ENCODE measurements at places on chromosomes 7 and 10.
A peak's percentile ranks its signal among the peaks of the same experiment; 100 is the strongest.

DNA sequence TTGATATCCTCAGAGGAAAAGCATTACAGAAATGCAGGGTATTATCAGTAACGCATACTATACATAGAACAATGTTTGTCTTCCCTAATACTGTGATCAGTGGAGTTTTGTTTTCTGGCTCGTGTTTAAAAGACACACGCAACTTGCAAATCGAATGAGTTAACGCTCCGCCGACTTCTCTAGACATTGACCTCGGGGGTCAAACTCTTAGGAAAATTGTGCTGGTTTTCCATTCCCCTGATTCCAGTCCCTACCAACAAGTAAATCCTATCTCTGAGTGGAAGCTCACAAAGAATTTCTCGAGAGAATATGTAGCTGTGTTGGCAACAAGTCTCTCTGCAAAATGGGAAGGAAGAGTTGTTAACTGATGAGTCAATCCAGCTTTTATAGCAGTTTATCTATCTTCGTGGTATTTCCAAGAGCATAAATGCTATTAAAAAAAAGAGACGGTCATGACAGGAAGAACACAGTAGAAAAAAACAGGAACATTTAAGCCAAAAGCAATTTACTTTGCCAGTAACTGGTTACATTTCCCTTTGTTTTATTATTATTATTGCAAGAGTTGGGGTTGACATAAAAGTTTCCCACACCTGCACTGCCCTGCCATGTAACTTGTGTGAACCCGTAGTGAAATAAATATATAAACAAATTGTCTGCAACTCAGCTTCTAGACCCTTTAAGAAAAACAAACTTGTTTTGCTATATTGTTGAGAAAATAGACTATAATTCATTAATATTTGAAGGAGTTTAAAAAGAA, 144.4 kb downstream of the ARID5B start:
- no peak for DNase-seq

DNA sequence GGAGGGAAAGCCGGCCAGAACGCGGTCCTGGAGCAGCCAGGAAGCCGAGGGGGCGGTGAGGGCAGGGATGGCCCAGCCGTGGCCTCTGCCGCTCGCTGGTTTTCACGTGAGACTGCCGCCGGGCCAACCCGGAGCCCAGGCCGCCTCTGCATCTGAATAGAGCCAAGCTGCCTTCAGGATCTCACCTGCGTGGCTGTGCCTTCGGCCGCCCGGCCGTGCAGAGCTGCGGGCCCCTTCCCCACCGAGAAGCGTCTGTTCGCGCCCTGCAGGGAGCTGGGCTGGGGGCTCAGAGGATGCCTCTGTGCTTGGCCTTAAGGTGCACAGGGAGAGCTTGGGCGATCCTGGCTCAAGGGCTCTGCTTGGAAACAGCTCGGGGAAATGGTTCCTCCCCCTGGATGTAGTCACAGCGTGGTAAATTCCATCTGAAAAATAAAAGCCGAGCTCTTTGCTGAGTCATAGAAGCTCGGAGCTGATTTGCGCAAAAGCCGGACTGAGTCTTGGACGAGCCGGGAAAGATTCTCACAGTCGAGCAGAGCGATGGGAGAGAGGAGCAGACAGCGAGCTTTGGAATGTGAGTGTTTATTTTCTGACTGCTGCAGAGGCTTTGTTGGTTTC, at the start of gene JAKMIP3:
TSS of gene JAKMIP3 (plus strand) at position 456 of the 615 bp plus-strand sequence. CDS start 38,863 bp downstream, outside the sequence.
- DNase-seq, result no peak

DNA sequence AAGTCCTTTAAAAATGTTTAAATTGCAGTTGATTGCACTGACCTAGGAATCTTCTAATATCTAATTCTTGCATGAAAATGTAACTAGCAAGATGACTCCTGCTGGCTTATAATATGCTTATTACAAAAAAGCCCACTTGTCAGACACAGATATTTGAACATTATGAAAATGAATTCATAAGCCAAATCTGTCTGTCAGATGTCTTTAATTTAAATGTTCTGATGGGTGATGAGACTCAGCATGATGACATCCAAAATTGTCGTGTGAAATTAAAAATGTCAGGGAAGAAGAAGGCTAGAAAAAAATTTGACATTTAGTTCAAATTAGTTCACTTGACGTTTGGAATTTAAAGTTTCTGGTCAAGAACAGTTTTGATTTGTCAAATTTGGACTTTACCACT, 277.8 kb downstream of the PHF14 start:
- no peak for DNase-seq

- no peak for DNase-seq
Measured at GRCh38 chr10:1575481-1576244, 161.7 kb downstream of the ADARB2 start.

GRCh38 chr7:37665352-37666022, 18.1 kb upstream of the GPR141 start:
- DNase-seq, result no peak

- no peak for DNase-seq
Measured at GRCh38 chr10:125781374-125781773, 5.8 kb upstream of the MMP21 start.

DNA sequence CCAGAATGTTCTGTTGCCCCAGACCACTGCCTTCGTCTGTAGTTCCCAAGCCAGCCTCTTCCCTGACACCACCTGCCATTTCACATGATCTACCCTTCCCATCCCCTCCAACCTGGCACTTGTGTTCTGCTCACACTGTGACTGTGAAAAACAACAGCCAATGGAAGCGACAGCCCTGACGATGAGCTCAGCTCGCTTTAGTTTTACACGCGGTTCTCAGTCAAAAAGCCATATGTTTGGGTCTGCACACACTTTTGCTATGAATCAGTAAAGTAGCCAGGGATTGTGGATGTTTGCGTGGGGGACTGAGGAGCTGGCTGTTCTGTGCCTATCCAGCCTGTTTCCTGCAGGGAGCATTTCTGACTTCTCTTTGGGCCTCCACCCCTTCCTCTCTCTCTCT, 282.7 kb downstream of the WDR11 start:
- DNase-seq, result no peak

GRCh38 chr7:4406288-4407058, 275.6 kb upstream of the FOXK1 start:
- DNase-seq, result no peak

DNA sequence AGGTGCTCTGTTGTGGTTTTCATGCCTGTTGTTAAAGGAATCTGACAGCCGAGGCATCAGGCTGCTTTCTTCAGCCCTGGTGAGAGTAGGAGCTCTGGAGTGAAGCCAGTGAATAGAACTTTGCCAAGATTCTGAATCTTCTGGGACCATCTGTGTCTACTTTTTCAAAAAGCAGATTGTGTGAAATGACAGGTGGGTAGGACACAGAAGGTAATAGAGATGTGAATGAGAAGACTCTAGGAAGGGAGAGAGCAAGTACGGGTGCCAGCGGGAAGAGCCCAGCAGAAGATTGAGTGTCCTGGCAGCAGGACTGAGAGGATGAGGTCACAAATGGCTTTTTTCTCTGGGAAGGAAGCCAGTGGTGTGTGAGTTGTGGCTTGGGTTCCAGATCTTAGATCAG, 429.2 kb downstream of the SDK1 start:
- no peak for DNase-seq

DNA sequence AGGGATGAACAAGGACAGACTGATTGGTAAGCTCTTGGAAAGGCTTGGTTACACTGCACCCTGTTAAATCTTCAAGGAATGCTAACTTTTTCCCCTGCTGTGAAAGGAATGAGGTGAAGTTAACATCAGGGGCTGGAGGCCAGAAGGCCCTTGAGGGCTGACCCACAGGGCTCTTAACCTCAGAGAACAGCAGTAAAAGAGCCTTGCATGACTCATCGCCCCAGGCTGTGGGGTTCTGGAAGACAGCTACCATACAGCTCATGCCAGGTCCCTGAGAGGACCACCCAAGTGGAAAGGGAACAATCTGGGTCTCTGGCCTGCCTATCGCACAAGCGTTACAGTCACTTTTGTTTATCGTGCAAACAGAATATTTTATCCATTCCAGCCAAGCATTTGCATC, 54.4 kb downstream of the CYP2C9 start:
- no peak for DNase-seq

GRCh38 chr10:27052656-27053055, 47.6 kb downstream of the ANKRD26 start:
- no peak for DNase-seq

- DNase-seq, result no peak
Measured at GRCh38 chr7:155578016-155578415, 31.7 kb upstream of the CNPY1 start.

DNA sequence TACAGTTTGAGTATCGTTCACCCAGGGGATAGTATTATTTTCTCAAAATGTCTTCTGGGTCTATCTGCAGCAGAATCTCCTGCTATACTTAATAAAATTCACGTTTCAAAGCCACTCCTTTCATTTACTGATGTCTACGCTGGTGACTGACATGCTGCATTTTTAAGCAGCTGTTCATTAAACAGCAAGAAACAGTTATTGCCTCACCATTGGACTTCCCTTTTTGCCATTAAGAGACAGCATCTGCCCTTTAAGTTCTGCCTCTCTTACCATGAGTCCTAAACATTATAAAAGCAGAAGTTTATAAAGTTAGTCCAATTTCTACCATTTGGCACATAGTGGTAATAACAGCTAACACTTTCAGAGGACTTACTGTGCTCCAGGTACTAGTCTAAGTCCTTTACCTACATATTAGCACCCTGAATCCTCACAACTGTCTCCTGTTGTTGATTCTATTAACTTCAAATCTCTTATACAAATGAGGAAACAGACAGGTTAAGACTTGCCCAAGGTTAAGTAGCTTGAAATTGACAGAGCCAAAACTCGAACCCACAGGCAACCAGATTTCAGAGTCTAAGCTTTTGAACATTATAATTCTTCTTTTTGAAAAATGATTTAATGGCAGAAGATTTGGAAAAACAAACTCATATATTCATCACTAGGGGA, 169.5 kb downstream of the SNX13 start:
- no peak for DNase-seq

GRCh38 chr10:73083221-73083620, 13.4 kb downstream of the P4HA1 start:
- DNase-seq, result no peak

- no peak for DNase-seq
Measured at GRCh38 chr10:11682267-11682683, 59.9 kb upstream of the ECHDC3 start.

- DNase-seq, result no peak
Measured at GRCh38 chr7:156956727-156957126, 7.2 kb downstream of the NOM1 start.

GRCh38 chr7:33650828-33651227, 254.5 kb upstream of the BMPER start:
- DNase-seq, result no peak

- no peak for DNase-seq
Measured at GRCh38 chr7:29853072-29853471, 46.8 kb downstream of the WIPF3 start.

GRCh38 chr10:114373631-114374030, 30.7 kb downstream of the AFAP1L2 start:
- no peak for DNase-seq

GRCh38 chr7:2042650-2043049, 190.1 kb downstream of the MAD1L1 start:
- no peak for DNase-seq

DNA sequence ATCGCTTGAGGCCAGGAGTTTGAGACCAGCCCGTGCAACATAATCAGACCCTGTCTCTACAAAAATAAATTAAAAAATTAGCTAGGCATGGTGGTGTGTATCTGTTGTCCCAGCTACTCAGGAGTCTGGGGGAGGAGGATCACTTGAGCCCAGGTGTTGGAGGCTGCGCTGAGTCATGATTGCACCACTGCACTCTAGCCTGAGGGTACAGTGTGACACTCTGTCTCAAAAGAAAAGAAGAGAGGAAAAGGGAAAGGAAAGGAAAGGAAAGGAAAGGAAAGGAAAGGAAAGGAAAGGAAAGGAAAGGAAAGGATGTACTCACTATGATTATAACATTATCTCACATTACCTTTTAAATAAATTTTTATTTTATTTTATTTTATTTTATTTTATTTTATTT, 56.5 kb upstream of the MPP7 start:
- no peak for DNase-seq

DNA sequence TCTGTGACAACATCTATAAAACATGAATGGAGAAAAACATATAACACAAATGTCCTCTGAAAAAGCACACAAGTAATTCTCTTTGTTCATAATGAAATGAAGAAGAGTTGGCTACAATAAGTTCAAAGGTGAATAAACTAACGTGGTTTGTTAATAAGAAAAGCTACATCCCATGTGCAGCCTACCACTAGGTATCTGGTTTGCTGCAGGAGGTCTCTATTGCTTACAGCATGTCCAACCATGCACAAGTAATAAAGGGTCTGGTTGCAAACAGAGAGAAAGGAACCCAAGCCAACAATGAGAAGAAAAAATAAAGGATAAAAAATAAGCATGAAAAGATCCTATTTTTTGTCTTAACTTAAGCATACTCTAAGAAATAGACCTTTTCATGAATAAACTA, 139.2 kb downstream of the CHCHD3 start:
- no peak for DNase-seq

GRCh38 chr7:98855610-98856422, 14.0 kb downstream of the TMEM130 start:
- DNase-seq, result no peak

DNA sequence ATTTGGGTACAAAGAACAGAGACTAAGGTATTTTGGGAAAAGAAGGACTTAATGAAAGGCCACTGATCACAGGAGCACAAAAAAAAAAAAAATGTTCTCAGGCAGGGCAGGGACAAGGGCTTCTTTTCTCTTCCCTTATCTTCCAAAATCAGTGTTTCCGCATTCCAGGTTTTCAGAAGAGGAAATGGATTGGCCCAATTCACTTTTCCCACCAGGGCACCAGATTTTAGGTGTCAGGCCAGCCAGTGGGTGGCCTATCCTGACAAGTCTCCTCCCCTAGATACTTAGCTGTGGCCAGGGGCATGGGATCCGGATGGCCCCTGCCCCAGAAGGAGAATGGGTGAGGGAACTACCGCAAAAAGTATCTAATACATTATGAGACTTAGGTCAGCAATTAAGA, 88.9 kb upstream of the WAC start:
- no peak for DNase-seq

DNA sequence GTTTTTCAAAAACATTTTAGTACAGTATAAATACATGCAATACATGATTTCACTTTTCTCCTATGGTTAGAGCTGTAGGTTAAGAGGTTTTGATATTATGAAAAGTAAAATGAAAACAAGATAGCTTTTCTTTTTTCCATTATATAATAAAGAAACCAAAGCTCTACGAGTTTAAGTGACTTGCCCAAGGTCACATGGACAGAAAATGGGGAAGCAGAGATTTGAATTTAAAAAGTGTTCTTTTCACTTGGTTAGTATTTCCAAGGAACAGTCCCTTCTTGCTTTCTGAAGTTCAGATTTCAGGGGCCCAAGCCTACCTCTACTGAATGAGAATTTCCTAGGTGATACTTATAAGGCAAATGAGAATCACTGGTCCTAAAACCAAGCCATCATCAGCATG, 13.2 kb upstream of the MAP3K8 start:
- no peak for DNase-seq

- DNase-seq, result peak; percentile 24
Measured at GRCh38 chr10:48215486-48216203, 58.9 kb downstream of the FRMPD2 start.

DNA sequence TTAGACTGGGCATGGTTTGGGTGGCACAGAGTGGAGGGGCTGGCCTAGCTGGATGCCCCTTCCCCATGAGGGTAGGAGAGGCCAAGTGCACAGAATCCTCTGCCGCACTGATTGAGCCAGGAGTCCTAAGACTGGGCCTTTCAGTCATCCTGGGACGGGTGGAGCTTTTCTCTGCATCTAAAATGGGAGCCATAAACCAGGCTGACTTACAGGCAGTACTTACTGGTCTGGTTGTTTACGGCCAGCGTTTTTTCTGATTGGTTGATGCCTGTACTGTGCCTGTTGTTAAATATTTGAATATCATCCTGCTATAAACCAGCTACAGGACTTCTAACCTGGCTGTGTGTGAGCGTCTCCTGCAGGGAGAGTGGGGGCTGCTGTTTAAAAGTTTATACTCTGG, 107.8 kb downstream of the CDH23 start:
- DNase-seq, result no peak
